ENCODE measurements at places on chromosomes 7 and 10.

DNA sequence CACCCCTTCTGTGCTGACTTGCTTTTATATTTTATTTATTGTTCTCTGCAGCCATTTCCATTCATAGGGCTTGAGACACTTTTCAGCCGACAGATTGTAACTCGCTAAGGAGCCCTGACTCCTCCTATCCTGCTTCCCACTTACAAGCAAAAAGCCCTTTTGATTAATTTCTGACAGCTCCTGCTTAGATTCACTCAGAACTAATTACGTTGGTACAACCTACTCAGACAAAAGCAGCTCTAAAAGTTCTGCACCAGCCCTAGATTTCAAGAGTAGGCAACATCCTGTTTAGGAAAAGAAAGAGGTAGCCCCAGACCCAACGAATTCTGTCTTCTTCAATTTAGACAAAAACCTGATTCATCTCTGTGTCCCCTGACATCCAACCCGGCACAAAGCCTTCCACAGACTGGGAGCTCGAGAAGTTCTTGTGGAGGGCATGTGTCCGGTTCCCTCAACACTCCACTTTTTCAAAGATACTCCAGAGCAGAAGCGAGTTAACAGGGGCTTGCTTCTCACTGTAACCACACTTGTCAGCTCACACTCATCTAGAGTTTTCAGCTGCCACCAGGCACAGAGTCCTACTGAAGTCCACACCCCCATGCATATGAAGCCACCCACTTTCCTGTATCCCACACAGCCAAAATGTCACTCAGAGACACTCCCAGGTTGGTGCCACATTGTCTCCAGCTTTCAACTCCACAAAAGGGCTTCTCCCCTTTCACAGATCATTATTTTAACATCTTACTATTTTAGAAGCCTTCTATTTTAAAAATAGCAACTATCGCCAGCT is 113.6 kb upstream of the NFE2L3 start:
- DNase-seq = no peak

GRCh38 chr7:140159497-140159896 is 17.3 kb downstream of the KDM7A start:
- DNase-seq = no peak

- no peak for DNase-seq
These were observed 2.7 kb upstream of the ANXA7 start for GRCh38 chr10:73416571-73416970.

GRCh38 chr7:2521952-2522591 is 2.5 kb downstream of the LFNG start:
- no peak for DNase-seq

DNA sequence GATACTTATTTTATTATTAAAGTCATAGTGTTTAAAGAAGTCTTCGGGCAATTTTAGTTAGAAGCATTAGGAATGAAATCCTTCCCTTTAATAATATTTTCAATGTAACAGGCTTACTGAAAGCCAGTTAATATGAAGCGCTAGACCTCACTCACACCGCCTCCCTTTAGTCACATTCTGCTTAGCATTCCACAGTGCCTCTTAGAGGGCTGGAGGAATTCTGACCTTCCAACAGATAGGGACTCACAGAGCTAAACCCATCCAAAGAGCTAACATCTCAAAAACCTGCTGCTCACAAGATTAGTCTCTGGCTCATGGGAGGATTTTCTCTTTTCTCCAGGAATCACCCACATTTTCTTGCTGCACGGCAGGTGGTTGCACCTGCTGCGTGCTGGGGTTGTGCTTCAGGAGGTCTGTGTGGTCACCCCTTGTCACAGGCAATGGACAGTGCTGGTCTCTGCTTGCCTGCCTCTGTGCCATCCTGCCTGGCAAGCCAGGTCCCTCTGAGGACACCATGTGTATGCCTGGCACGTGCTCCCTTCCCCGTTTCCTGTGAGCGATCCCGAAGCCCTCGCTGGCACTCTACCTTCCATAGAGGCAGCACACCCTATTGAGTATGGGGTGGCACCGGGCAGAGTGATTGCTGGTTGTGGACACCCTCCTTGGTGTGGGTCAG is 91.8 kb downstream of the KLF6 start:
- no peak for DNase-seq

DNA sequence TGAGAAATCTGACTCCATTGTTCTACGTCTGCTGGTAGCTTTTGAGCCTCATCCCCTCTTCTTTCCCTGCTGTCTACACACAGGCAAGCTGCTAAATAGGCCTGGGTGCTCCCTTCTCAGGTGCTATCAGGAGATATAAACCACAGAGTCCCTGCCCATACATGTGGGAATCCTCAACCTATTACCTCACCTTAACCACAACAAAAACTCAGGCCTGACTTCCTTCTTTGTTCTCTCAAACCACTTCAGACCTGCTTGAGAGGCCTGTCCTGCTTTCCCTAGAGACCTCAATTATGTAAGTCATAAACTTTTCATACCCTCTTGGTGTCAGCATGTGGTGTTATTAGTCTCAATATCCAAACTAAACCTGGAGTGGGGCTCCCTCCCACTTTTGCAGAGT is 75.0 kb upstream of the MAGI2 start:
- no peak for DNase-seq

- no peak for DNase-seq
These were observed 95.8 kb downstream of the SEC61G start for GRCh38 chr7:54663186-54663585.

DNA sequence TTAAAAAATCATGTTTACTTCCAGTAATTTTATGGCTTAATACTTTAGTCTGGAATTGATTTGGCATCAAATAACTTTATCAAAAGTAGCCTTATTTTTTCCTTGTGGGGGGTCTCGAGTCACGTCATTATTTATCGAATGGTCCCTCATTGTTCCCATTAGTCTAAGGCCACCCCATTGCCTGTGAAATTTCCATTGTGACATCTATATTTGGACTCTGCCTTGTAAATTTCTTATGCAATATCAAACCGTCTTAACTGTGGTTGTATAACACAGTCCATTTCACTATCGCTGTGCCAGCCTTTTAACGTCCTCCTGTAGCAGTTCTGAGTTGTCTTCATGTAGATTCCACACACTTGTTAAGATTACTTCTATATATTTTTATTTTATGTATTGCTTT is 103.9 kb upstream of the RET start:
- DNase-seq = no peak

- DNase-seq = no peak
These were observed 104.3 kb downstream of the AHR start for GRCh38 chr7:17402628-17403278.

DNA sequence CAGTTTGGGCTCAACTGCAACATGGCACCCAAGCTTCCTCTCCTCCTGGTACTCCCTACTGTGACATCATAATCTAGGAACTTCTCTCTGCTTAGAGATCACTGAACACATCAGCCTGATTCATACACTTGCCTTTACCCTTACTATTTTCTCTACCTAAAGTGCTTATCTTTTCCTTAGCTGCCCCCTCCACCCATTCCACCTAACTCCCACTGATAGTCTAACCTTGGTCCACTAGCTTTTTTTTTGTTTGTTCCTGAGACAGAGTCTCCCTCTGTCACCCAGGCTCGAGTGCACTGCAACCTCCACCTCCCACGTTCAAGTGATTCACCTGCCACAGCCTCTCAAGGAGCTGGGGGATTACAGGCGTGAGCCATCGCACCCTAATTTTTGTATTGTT is 15.9 kb downstream of the CUL2 start:
- no peak for DNase-seq

DNA sequence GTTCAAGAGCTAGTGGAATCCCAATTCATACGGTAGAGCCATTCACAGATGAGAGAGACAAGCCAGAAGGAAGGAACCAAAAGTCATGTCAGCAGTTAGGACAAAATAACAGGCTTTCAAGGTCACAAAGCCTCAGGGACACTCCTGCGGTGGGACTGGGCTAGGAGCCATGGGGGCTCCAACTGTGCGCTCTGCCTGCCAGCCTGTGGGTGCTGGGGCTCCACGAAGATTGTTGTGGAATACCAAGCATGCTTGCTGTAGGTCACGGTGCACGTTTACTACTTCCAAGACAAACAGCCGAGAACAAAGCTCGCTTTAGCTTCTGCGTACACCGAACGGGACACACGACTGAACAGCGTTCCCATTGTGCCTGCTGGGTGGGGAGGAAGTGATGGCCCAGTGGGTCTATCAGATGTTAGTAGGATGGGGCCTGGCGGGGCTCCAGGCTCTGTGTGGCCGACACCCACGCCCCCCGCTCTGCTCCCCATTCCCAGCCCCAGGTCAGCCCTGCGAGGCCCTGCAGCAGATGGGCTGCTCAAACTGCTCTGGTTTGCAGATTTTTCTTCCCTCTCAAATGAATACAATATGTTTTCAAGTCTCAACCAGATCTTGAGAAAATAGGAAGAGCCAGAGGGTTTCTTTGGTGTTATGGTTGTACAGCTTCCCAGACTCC is 158.9 kb downstream of the EGFR start:
- no peak for DNase-seq

- no peak for DNase-seq
These were observed 23.7 kb upstream of the TIAL1 start for GRCh38 chr10:119620241-119621077.

- DNase-seq = no peak
These were observed 7.9 kb upstream of the MYL7 start for GRCh38 chr7:44148961-44149536.

- no peak for DNase-seq
These were observed 189.7 kb upstream of the ADCY1 start for GRCh38 chr7:45384499-45384898.

DNA sequence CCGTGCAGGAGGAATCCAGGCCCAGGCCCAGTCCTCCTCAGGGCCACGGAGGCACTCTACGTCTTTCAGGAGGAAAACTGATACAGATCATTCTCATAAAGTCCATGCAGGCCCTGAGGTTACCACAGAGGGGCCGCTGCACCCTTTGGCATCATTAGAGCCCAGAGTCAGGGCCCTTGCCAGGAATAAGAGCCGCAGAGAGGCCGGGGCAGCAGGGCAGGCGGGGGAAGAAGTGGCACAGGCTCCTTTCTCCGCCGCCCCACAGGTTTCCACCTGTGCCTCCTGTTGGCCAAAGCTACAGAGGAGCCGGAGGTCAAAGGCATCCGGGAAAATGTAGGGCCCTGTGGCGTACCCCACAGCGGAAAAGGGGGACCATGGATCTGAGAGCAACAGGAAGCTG is 366.6 kb upstream of the SHH start:
- no peak for DNase-seq

DNA sequence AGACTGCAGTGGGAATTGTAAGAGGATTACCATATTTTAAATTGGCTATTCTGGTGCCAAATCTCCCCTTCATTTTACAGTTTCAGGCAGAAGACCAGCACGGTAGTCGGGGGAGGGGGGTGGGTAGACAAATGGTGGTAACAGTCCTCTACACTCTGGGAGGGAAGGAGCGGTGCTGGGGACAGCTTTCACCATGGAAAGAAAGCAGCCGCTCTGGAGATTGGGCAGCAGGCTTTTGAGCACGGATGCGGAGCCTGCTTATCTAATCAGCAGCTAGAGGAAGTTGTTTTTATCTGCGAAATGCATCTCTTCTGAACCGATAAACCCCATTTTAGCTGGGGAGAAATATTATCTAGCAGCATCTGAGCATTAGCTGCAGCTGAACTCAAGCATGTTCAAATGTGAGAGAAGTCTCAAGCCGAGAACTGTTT is 28.7 kb downstream of the IKZF1 start:
- DNase-seq = no peak

DNA sequence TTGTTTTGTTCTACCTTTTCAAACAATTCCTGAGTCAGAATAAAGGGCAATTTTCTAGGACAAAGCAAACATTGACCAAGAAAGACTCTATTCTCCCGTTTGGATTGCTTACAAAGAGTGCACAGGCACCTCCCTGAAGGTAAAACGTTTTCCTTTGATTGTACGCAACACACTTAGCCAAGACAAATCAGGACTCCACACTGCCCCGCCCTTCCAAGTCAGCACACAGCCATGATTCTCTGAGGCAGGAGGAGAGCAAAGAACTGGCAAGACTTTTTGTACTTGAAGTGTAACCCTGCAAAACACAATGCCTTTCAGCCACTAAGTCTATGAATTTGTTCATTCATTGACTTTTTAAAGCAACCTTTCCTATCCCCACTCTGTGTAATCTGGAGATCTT is 85.0 kb upstream of the FAM180A start:
- no peak for DNase-seq

DNA sequence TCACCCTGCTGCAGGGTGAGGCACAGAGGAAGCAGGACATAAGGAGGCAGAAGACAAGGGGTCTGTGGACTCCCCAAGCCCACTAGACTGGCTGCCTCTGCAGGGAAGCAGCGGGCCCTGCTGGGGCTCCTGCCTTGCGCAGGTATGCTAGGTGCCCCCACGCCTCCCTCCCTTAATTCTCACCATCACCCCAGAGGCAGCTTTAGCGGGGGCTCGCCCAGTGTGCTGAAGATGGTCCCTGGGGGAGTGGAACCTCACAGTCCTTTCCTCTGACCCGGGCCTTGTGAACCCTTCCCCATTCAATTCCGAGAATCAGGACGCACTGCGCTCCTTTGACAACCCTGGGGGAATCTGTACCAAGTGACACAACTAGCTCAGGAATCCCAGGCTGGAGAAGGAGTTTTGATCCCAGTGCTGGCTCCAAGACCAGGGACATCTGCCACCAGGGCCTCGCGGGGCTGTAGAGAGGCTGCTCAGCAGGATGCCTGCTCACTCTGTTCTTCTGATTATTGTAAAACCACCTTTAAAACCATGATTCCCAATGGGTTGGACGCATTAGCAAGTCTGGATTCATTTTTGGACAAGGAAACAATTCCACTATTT is 468.4 kb downstream of the TCERG1L start:
- DNase-seq = no peak

- DNase-seq = no peak
These were observed 23.5 kb upstream of the KBTBD2 start for GRCh38 chr7:32915041-32915536.

DNA sequence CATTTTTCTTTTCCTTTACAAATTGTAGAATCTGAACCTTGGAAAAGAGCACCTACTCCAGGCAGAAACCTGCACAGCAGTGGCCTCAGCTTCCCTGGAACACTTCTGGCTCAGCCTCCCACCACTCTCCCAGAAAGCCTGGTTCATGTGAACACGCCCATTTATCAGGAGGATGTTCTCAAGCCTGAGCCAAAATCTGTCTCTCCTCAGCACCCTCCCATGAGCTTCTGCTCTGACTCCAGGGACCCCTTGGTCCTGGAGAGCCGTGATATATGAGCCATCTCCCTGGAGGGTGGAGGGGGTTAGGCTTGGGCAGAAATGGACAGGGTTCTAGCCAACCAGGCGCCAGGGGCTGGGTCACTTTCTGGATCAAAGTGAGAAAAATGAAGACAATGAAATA is 10.1 kb downstream of the GDF2 start:
- no peak for DNase-seq

- DNase-seq = no peak
These were observed 369.6 kb downstream of the KCNMA1 start for GRCh38 chr10:77267703-77268675.

GRCh38 chr7:143258831-143259230 is 4.4 kb upstream of the GSTK1 start:
- no peak for DNase-seq

- DNase-seq = no peak
These were observed 124.2 kb downstream of the TES start for GRCh38 chr7:116334555-116334954.

DNA sequence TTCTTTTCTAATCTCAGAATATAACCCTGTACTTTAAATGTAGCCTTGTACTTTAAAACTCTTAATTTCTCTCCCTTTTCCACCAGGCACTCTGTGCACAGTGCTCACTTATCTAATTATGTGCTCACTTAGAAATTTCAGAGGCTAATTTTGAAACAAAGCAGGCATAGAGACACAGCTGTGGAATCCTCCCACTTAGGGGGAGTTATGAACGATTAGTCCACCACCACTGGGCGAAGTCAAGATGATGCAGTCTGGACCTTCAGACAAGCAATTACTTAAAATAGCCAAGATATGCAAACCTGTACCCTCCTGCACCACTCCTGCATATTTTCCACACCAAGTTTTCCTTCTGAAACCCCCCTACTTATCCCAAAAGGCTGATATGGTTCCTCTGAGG is 143.0 kb downstream of the STK31 start:
- DNase-seq = no peak

Data from activated CD8-positive, alpha-beta memory T cell treated with anti-CD3 and anti-CD28 coated beads for 1 hour (primary cell).